Stimulated activated CD4-positive, alpha-beta T cell treated with anti-CD3 and anti-CD28 coated beads, Interleukin-15, amount 100 ng/mL, for 48 hours (primary cell): ENCODE measurements at places on chromosomes 1 and 21.

DNA sequence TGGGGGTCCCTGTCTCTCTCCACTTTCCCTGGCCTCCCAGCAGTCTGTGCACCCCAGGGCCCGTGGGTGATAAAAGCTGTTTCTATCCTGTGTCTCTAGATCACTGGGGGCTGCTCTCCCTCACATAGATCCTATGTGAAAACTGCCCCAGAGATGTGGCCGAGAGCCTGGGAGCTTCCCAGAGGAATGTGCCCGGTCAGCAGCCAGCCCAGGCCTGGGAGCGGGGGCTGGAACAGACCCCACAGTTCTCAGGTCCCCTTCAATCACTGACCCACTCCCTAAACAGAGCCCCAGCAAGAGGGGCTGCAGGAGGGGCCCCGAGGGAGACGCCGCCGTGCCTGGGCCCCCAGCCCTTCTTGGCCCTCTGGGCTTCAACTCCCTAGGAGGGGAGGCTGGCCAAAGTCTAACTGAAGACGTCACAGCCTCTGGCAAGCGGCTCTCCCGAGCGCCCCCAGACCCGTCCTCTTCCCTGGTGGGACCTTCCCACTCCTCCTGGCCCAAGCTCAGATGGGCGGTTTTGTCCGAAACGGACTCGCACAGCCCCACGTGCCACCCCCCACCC is 403 bp downstream of the MXRA8 start:
- no peak for DNase-seq

DNA sequence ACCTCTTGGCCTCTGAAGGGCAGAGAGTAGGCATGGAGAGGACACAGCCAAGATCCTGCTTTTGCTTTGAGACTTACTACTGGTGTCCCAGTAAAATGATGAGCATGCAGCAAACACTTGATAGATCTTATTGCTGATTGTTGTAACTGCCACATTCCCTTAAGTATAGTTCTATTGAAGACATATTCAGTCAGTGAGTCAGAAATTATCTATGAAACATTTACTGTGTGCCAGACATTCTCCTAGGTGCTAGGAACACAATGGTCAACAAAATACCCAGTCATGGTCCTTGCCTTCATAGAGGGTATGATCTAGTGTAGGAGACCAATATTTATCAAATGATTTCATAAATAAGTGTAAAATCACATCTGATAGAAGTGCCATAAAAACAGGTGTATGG is 13.6 kb downstream of the STYXL2 start:
- no peak for DNase-seq

DNA sequence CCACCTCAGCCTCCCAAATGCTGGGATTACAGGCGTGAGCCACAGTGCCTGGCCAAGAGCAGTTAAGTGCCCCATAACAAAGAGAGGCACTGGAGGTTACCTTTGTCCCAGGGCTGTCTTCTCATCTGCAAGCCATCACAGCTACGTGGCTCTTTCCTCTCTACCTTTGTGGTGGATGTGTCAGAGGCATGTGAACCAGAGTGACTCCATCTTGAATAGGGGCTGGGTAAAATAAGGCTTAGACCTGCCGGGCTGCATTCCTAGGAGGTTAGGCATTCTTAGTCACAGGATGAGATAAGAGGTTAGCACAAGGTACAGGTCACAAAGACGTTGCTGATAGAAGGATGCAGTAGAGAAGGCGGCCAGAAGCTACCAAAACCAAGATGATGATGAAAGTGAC is 59.4 kb upstream of the POU2F1 start:
- no peak for DNase-seq

- DNase-seq, result no peak
These were observed 7.8 kb upstream of the CASZ1 start for GRCh38 chr1:10803971-10804820.

- DNase-seq, result no peak
These were observed 27.1 kb downstream of the DHCR24 start for GRCh38 chr1:54859700-54860391.

DNA sequence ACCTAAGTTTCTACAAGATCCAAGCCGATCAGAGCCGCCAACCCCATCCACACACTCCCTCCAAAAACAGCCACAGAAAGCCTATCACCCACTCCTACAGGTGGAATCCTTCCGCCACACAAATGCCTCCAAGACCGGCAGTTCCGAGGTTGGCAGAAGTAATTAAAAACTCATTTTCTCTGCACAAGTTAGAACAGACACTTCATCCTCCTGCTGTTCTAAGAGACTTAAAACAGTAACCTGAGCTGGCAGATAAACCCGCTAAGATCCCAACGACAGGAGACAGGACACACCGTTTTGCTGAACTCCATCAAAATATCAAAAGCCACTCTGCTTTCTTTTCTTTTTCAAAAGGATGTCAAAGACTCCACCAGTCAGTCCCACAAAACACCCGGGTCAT is 2.8 kb downstream of the SSBP3 start:
- no peak for DNase-seq

- no peak for DNase-seq
These were observed 18.7 kb downstream of the TRMT13 start for GRCh38 chr1:100151679-100152078.

DNA sequence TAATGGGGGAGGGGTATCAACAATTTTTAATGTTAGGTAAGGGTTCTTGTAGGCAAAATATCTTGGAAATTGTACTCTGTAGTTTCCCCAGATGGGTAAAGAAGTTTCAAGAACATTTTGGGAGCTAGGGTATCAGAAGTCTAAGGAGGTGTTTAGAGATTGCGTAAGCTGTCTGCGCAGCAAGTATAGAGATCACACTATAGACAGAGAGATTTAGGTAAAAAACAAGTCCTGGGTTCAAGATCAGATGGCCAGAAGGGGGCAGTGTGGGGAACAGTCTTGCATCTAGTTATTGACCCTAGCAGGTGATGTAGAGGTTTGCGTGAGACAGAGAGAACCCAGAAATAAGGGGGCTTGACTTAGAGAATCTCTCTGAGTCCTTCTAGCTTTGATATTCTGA is 80.8 kb downstream of the S1PR1 start:
- no peak for DNase-seq

DNA sequence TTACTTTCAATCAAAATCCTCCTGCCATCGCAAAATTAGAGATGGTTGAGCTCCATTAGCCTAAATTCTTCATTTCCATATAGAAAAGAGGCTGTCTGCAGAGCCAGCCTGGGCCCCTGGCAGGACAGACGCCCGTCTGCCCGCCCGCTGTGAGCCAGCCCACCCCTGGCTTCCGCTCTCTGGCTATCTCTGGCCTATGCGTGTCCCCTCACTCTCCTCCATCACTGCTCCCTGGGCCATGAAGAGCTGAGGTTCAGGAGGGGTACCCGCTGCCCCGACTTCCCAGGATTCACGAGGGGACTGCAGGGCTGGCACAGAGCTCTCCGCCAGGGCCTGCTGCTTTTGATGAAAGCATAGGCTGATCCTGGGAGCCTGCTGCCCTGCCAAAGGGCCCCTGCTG is 117.6 kb downstream of the CASZ1 start:
- DNase-seq, result no peak

DNA sequence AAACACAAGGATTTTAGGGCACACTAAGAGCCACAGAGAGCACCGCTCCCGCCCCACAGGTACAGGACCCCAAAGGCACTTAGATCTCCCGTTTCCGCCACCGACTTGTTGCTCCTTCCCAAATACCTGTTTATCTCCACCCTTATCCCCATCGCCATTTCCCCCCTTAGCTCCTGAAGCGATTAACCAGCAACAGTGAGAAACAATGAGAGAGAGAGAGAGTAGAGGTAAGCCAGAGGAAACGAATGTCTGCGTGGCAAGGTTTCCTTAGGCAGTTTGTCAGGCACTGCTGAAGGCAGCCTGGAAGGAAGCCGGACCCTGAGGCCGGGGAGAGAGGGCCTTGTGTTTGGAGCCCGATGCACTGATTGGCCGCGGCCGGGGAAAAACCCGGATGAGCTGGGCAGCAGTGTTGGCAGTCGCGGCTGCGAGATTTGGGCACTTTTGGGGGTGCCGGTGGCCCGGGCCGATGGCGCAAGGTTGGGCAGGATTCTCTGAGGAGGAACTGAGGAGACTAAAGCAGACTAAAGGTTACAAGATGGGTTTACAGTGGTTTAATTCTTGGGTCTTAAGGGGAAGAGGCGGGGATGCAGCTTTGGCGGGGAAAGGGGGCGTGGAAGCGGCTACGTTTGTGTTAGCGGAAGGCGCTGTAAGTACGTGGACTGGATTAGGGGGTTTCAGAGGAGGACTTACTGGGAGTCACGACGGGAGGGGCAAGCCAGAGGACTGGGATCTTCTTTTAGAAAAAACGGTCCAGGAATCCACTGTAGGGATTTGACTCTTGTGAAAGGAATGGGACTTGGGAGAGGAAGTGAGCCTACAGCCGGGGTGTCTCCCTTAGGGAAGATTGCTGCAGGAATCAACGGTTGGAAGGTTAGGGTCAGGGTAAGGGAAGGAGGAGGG is at the start of gene GORAB:
Gene GORAB (plus strand): TSS at position 409 of the 900 bp plus-strand sequence. CDS start 58 bp downstream, at position 467.
- peak; percentile 77 for DNase-seq

DNA sequence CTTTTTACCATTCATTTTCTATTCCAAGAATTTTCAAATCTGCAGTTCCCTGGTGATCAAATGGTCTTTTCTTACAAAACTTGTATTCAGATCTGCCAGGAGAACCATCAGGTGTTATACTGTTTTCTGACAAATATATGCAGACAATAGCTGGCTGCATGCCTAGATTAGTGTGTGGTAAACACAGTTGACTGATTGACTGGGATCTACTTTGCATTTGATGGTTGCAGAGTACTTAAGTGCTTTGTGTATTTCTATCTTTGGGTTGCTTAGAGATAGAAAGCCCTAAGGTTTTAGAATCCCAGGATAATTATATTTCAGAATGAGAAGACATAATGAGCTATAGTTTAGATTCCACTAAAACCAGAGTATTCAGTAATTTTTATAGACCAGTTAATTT is 102.0 kb upstream of the CHODL start:
- no peak for DNase-seq

- DNase-seq, result no peak
These were observed 4.1 kb upstream of the TMEM240 start for GRCh38 chr1:1544544-1544943.

- no peak for DNase-seq
These were observed 9.3 kb upstream of the RSRP1 start for GRCh38 chr1:25256578-25256965.

- DNase-seq, result no peak
These were observed 24.9 kb downstream of the VAV3 start for GRCh38 chr1:107940017-107940577.

- DNase-seq, result no peak
These were observed 148.9 kb upstream of the VANGL1 start for GRCh38 chr1:115492880-115493279.

GRCh38 chr1:45510972-45511527 is 10.6 kb downstream of the PRDX1 start:
- no peak for DNase-seq

GRCh38 chr1:54011316-54012007 is 6.5 kb downstream of the LDLRAD1 start:
- DNase-seq, result no peak

DNA sequence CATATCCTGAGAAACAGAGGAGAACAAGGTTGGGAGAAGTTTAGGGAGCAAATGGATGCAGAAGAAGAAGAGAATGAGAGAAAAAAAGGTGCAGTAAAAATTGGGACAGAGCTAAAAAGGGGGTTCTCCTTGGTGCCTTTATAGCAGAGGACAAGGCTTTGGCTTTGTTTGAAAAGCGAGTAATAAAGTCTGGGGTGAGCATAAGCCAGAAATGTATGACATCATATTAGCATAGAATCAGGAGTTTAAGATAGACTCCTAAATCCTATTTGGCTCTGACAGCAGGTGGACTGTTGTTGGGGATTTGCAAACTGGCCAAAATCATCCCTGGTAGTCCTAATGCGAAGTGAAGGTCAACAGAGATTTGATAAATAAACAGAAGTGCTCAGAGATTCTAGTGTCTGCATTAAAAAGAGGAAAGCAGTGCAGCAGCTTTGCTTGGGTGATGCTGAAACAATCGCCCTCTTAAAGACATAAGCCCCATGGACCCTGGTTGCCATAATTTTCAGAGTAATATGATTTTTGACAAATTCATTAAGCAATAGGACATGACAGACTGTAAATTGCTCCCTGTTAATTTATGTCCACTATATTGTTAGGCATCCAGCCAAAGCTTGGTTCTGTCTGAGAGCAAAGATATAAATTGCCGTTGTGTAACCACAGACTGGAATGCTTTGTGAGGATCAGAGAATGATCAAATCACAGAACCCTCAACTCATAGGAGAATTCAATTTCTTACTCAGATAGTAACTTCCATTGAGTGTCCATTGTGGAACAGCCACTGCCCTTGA is 385.0 kb upstream of the NFIA start:
- no peak for DNase-seq

DNA sequence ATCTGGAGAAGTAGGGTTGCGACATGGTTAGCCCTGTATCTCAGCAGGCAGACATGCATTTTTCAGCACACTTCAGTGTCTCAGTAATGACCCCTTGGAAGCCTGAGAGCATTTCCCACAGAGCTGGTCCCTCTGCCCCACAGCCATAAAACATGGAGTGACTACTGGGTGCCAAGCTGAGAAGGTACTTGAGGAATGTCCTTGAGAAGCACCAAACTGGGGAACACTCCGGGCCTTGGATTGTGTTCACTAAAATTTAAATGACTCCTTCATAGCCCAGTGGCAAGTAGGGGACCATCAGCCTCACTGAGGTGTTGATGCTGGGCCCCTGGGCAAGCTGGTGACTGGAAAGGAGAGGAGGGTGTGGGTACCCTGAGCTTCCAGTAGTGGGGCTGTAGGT is 54.7 kb downstream of the KCNJ6 start:
- no peak for DNase-seq

DNA sequence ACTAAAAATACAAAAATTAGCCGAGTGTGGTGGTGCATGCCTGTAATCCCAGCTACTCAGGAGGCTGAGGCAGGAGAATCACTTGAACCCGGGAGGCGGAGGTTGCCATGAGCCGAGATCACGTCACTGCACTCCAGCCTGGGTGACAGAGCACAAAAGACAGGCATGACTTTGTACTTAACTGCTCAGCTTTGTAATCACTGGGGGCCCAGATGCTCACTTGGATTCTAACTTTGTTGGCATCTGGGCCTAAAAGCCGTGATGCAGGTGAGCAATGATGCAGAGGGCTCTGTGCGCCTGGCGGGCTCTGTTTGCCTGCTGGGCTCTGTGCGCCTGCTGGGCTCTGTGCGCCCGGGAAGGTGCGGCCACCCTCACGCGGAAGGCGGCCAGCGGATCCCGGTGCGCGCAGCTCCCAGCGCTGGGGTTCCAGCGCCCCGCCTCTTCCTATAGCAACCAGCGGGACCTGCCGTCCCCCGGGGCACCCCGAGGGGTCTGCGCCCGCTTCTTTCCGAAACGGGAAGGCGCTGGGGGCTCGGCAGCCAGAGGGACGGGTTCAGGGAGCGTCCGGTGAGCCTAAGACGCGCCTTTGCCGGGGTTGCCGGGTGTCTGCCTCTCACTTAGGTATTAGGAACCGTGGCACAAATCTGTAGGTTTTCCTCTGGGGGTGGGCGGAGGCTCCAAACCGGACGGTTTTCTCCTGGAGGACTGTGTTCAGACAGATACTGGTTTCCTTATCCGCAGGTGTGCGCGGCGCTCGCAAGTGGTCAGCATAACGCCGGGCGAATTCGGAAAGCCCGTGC is 31.7 kb downstream of the PRMT2 start:
- DNase-seq, result no peak

DNA sequence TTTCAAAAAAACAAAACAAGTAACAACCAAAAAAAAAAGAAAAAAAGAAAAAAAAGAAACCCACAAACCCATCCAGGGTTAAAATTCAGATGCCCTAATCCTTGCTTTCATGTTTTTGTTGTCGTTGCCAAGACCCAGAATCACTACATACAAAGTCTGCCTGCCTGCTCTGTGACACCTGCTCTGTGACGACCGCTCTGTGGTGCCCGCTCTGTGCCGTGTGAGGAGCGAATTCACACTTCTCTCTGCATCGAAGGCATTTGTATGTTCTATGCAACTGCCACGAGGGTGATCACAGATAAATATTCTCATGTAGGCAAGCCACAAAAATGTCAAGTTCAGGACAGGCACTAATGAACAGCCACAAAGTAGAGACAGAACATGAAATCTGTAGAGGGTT is 178.6 kb downstream of the SLC45A1 start:
- DNase-seq, result no peak
